Right lobe of liver (tissue), 6 donors: ENCODE measurements at places on chromosomes 5 and 9.
A peak's percentile ranks its signal among the peaks of the same experiment; 100 is the strongest.

DNA sequence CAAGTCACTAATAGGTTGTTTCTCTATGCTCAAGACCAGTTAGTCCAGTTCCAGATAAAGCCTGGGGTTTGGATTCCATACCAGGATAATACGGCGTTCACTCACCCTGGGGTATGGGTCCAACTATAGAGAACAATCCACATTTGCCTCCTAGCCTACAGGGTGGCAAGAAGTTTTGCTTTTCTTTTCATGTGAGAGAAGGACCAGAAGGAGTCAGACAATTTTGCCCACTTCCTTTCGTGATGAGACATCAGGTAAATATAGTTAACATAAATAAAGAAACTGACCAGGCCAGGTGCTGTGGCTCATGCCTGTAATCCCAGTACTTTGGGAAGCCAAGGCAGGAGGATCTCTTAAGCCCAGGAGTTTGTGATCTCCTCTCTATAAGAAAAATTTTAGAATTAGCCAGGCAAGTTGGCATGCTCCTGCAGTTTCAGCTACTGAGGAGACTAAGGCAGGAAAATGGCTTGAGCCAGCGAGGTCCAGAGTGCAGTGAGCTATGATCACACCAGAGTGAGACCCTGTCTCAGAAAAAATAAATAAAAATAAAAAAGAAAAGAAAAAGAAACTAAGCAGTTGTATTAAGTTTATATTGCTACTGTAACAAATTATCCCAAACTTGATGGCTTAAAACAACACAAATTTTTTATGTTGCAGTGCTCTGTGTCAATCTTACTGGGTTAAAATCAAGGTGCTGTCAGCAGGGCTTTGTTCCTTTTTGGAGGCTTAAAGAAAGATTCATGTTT, 7.5 kb upstream of the REEP5 start:
- H3K27me3 ChIP-seq, result no peaks in the 10 kb centered on the region
- H3K4me1 ChIP-seq, result no peaks in the 10 kb centered on the region
- DNase-seq, result no peak
- no peak overlapping the region for H3K27ac ChIP-seq
- no peaks in the 10 kb centered on the region for H3K36me3 ChIP-seq

- no peak for DNase-seq
- no peaks in the 10 kb centered on the region for H3K4me1 ChIP-seq
- peak overlapping the region; percentile 57 for H3K27ac ChIP-seq
- peak overlapping the region; percentile 28 for H3K4me3 ChIP-seq
Observed at GRCh38 chr9:130689937-130690700, 3.5 kb upstream of the EXOSC2 start.

- H3K36me3 ChIP-seq, result no peaks in the 10 kb centered on the region
- H3K27ac ChIP-seq, result no peak overlapping the region
- DNase-seq, result peak; percentile 83
- no peaks in the 10 kb centered on the region for H3K4me1 ChIP-seq
Observed at GRCh38 chr9:114108016-114108833, 9.1 kb upstream of the KIF12 start.

- no peak overlapping the region for H3K27ac ChIP-seq
- H3K4me1 ChIP-seq, result no peaks in the 10 kb centered on the region
- H3K36me3 ChIP-seq, result no peaks in the 10 kb centered on the region
- DNase-seq, result no peak
Observed at GRCh38 chr9:29220596-29221251, 1647.4 kb upstream of the C9orf72 start.

DNA sequence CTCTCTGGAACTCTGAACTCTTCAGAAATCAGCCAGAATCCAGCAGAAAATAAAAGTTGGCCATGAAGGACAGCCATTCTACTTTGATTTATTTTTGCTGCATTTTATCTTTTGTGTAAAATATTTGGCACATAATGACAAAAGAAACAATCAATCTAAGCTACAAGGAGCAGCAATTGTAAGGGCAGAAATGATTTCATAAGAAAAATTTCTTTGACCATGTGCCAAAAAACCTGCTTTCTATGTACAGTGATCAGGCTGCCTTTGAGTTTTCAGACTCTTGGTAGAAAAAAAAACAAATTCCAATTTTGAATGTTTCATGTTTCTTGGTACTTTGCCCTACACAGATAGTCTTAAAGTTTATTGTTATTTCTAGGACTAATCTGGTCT, 69.8 kb upstream of the SLC1A3 start:
- no peaks in the 10 kb centered on the region for H3K36me3 ChIP-seq
- no peaks in the 10 kb centered on the region for H3K27me3 ChIP-seq
- H3K4me3 ChIP-seq, result no peak overlapping the region
- no peaks in the 10 kb centered on the region for H3K4me1 ChIP-seq

DNA sequence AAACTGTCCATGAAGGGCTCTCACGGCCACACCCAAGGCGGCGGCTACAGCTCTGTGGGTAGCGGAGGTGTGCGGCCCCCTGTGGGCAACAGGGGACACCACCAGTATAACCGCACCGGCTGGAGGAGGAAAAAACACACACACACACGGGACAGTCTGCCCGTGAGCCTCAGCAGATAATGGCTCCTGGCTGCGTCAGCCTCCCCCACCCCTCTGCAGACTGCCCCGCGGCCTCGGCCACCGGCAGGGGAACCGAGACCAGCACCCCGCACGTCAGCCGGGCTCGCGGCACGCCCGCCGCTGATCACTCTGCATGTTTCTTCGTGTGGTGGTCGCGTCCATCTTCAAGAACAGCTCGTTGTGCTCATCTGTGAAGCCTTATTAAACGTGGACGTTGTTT, 41.5 kb downstream of the TENT4A start:
- no peak overlapping the region for H3K27ac ChIP-seq
- H3K36me3 ChIP-seq, result peaks cover 10% of the 10 kb centered on the region
- no peak overlapping the region for H3K4me3 ChIP-seq

DNA sequence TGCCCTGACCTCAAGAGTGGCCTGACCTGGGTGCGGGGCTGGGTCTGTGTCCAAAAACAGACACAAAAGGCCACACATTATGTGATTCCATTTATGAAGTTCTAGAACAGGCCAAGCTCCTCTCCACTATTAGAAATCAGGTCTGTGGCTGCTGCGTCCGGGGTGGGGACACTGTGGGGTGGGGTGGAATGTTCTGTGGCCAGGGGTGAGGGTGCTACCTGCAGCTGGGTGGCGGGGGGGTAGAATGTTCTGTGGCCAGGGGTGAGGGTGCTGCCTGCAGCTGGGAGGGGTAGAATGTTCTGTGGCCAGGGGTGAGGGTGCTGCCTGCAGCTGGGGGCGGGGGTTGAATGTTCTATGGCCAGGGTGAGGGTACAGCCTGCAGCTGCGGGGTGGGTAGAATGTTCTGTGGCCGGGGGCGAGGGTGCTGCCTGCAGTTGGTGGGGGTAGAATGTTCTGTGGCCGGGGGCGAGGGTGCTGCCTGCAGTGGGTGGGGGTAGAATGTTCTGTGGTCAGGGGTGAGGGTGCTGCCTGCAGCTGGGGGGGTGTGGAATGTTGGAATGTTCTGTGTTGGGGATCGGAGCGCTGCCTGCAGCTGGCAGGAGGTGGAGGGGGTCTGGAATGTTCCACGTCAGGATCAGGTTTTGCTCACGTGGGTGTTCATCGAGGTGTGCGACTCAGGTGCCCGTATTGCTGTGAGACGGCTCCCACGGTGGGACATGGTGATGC, 8.3 kb downstream of the LCN12 start:
- H3K36me3 ChIP-seq, result no peaks in the 10 kb centered on the region
- H3K27me3 ChIP-seq, result no peaks in the 10 kb centered on the region
- DNase-seq, result no peak
- no peak overlapping the region for H3K4me3 ChIP-seq

GRCh38 chr5:65862384-65862783, 64.0 kb upstream of the ERBIN start:
- no peaks in the 10 kb centered on the region for H3K27me3 ChIP-seq
- no peak overlapping the region for H3K4me3 ChIP-seq
- H3K27ac ChIP-seq, result no peak overlapping the region
- no peak for DNase-seq
- H3K4me1 ChIP-seq, result no peaks in the 10 kb centered on the region
- H3K36me3 ChIP-seq, result no peaks in the 10 kb centered on the region

GRCh38 chr5:115450741-115451140, 93.8 kb downstream of the FEM1C start:
- H3K27ac ChIP-seq, result peak overlapping the region; percentile 22
- no peaks in the 10 kb centered on the region for H3K27me3 ChIP-seq
- H3K36me3 ChIP-seq, result no peaks in the 10 kb centered on the region
- H3K4me3 ChIP-seq, result no peak overlapping the region
- no peaks in the 10 kb centered on the region for H3K4me1 ChIP-seq

- no peak overlapping the region for H3K4me3 ChIP-seq
- H3K36me3 ChIP-seq, result no peaks in the 10 kb centered on the region
- no peak overlapping the region for H3K27ac ChIP-seq
- H3K4me1 ChIP-seq, result no peaks in the 10 kb centered on the region
- no peak for DNase-seq
Observed at GRCh38 chr5:125236981-125237380, 490.5 kb upstream of the ZNF608 start.

DNA sequence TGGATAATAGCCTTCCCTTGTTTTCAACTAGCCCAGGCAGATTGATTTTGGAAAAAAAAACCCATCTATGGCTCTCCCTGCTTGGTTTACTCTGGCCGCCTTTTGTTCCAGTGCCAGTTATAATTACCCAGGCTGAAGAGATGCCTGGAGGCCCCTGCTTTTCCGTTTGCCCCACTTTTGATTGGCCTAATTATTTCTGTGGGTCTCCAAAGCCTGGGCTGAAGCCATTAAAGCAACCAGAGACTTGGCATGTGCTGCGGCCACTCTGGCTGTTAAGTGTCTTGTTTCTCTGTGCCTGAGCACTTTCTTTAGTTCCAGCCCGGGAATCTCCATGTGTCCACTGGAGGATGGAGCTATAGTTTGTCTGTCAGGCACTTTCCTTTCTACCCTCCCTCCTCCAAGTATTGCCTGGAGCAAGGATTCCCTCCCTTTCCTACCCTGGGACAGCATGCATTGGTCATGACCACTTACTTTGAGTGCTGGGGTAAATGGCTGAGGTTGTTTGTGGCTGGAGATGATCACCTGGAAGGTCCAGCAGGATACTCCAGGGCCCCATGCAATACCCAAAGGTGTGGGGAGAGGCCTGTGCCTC, 105.1 kb upstream of the CTSL start:
- DNase-seq, result no peak
- H3K36me3 ChIP-seq, result no peaks in the 10 kb centered on the region
- no peaks in the 10 kb centered on the region for H3K27me3 ChIP-seq
- no peaks in the 10 kb centered on the region for H3K4me1 ChIP-seq
- H3K4me3 ChIP-seq, result no peak overlapping the region

DNA sequence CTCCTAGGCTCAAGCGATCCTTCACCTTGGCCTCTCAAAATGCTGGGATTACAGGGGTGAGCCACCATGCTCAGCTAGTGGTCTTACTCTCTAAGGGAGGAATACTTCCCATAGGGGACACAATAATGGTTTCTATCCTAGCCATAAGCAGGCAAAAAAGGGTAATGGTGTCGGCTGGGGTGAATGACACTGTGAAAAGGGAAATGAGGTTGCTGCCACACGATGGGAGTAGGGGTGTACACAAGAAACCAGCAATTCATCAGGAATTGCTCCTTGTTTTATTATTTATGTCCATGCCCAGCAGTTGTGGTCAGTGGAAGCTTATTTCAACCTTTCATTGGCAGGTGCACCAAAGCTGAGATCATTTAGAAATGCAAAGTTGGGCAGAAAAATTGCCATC, 70.3 kb upstream of the ZFR start:
- DNase-seq, result no peak
- no peaks in the 10 kb centered on the region for H3K4me1 ChIP-seq
- no peak overlapping the region for H3K4me3 ChIP-seq
- no peaks in the 10 kb centered on the region for H3K27me3 ChIP-seq
- no peaks in the 10 kb centered on the region for H3K36me3 ChIP-seq
- H3K27ac ChIP-seq, result no peak overlapping the region

DNA sequence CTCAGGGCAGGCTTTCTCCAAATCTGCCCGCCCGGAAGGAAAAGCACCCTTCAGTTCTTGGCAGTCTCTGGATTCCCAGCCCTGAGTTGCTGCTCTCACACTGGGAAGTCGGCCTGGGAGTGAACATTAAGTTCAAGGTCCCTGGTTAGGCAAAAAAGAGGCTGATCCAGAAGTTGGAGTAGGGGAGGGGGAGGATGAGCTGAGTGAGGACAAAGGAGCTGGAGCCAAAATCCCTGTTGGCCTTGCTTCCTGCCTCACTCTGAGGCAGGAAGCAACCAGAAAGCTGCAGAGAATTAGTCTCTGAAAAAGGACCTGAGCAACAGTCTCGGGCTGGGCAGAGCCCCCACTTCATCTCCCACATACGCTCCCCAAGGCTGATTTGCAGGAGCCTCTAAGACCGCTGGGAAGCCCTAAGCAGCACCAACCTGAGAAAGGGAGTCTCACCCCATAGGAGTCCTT, 15.0 kb upstream of the RPS14 start:
- no peaks in the 10 kb centered on the region for H3K36me3 ChIP-seq
- peak overlapping the region; percentile 64 for H3K27ac ChIP-seq
- no peaks in the 10 kb centered on the region for H3K27me3 ChIP-seq
- DNase-seq, result peak; percentile 54
- H3K4me1 ChIP-seq, result peaks cover 23% of the 10 kb centered on the region

DNA sequence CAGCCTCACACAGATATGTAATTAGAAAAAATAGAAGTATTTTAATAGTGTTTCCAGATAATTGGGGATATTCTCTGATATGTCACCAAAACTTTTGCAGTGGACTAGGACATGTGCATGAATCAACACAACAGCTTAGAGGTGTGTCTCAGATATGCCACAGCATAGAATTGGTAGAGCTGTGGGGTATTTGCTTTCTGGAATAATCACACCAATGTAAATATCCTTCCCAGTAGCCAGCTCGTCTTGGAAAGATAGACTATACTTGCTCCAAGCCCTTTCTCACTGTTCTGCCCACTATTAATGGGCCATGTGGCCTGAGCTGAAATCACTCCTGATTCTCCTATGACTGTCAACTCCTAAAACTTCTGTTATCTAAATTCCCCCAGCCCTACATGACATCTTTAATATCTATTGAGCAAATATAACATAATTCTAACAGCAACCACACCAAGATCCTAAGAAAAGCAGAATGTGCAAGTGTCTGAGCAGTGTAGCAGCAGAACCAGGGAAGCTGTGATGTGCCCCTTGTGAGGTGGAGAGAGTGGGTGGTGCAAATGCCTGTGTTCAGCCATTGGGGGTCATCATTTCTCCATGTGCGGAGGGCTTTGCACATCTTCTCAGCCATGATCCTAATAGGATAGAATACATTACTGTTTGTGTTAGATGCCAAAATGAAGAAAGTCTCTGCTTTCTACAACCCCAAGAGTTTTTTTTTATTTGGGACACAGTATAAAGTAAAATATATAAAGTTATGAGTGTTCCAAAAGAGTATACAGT, 65.0 kb downstream of the MELK start:
- H3K27ac ChIP-seq, result no peak overlapping the region
- H3K27me3 ChIP-seq, result no peaks in the 10 kb centered on the region
- H3K4me3 ChIP-seq, result no peak overlapping the region
- DNase-seq, result no peak
- no peaks in the 10 kb centered on the region for H3K36me3 ChIP-seq
- H3K4me1 ChIP-seq, result no peaks in the 10 kb centered on the region

- no peaks in the 10 kb centered on the region for H3K36me3 ChIP-seq
- no peak overlapping the region for H3K4me3 ChIP-seq
- H3K4me1 ChIP-seq, result no peaks in the 10 kb centered on the region
- H3K27me3 ChIP-seq, result no peaks in the 10 kb centered on the region
- no peak overlapping the region for H3K27ac ChIP-seq
Observed at GRCh38 chr5:8905021-8905420, 640.9 kb downstream of the SEMA5A start.

- no peaks in the 10 kb centered on the region for H3K36me3 ChIP-seq
- peak overlapping the region; percentile 54 for H3K27ac ChIP-seq
- H3K4me3 ChIP-seq, result no peak overlapping the region
- no peak for DNase-seq
Observed at GRCh38 chr5:151663617-151664293, 23.0 kb downstream of the SPARC start.

- no peaks in the 10 kb centered on the region for H3K27me3 ChIP-seq
- no peaks in the 10 kb centered on the region for H3K36me3 ChIP-seq
- H3K27ac ChIP-seq, result no peak overlapping the region
- H3K4me3 ChIP-seq, result no peak overlapping the region
- no peak for DNase-seq
Observed at GRCh38 chr5:80152778-80153177, 103.1 kb downstream of the SERINC5 start.
